ENCODE measurements at places on chromosomes 1 and 21. TPM values are rescaled to one million over a fixed set of nuclear protein-coding genes. Genes with fewer than 3 reads are reported as not detected.

The CELA2B gene
- not detected for total RNA-seq

The PACC1 gene
- total RNA-seq, result 17.9 TPM

The GPR52 gene
- total RNA-seq, result 2.5 TPM

The MIGA1 gene
- total RNA-seq, result 3.3 TPM

The TMEM269 gene
- total RNA-seq, result not detected

DNA sequence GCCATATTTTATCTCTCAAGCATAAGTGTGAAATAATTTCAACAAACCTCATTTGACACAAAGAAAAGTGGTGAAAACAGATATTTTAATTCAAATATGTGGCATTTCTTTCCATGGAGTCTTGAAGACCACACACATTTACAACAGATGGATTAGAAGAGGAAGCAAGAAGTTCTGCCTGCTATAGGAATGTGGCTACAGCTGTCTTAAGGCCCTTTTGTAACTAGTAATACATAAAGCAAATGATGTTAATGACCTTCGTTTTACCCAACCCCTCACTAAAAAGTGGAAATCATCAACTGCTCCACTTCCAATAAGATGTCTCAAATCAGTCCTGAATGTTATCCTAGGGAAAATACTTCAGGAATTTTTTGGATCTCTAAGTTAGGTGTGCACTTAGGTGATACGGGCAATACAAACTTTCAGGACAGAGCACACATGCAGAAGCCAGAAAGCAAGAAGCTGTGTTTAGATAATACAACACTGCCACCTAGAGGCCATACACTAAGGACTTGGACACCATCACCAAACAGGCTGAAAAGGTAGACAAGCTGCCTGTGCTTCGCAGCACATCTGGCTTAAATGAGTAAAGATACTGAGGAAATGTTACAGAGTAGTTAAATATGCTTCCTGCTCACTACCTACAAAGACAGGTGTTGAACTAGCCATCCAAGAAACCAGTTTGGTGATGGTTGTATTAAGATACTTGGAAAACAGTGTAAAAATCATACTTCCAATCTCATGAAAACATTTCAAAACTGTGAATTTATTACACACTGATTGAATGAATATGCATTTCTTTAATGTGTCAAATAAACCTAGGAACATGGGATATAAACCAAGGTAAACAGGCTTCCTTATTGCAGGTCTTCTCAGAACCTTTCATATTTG is 24.4 kb downstream of the RRAGC start:
- no peaks in the 10 kb centered on the region for H3K27me3 ChIP-seq
- no peak overlapping the region for H3K27ac ChIP-seq
- peak; percentile 92 for DNase-seq

DNA sequence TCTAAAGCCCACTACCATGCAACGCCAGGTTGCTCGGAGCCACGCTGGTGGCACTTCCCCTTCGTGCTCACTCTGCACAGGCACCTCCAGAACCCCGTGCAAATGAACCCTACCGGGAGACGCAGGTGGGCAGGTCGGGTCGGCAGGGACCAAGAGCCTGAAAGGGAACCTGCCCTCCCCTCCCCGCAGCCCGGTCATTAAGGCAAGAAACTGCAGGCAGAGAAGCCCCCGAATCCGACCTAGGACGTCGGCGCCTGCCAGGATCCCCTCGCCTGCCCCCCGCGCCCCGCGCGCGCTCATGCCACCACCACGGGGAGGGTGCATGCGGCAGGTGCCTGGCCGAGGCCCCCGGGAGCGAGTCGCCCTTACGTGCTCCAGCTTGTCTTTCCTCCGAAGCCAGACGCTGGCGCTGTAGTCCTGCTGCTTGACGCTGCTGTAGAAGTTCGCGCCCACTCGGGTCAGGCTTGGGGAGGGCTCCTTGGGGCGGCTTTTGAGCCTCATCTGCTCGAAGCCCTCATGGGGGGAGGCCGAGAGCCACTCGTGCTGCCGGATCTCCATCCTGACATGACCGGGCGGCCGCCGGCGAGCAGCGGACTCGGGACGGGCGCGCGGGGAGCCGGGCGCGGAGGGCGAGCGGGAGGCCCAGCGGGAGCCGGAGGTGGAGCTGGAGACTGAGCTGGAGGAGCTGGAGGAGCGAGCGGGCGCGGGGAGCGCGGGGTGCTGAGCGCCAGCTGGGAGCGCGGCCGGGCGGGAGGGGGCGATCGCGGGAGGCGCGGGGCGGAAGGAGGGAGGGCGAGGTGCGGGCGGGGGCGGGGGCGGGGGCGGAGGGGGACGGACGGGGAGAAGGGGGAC is 552 bp downstream of the PLD5 start:
- no peak overlapping the region for H3K27ac ChIP-seq
- no peaks in the 10 kb centered on the region for H3K27me3 ChIP-seq
- no peak for DNase-seq
- no peaks in the 10 kb centered on the region for H3K36me3 ChIP-seq
- H3K4me1 ChIP-seq, result no peaks in the 10 kb centered on the region

DNA sequence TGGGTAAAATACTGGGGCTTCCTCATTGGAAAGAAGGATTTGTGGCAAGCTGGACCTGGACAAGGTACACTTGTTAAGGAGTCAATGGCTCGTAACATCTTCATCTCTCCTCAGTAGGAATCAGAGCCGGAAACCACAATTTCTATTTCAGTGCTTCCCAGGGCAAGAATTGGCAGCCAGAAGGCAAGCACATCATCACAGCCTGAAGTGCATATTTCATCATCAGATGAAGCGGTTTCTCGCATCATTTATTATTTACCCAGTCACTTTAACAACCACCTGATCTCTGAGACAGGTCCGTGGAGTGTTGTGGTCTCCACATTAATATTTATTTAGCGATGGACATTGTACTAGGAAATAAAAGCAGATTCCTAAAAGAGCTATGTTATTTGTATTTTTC is 55.0 kb downstream of the KCNJ15 start:
- H3K27ac ChIP-seq, result no peak overlapping the region
- DNase-seq, result no peak
- H3K27me3 ChIP-seq, result no peaks in the 10 kb centered on the region

DNA sequence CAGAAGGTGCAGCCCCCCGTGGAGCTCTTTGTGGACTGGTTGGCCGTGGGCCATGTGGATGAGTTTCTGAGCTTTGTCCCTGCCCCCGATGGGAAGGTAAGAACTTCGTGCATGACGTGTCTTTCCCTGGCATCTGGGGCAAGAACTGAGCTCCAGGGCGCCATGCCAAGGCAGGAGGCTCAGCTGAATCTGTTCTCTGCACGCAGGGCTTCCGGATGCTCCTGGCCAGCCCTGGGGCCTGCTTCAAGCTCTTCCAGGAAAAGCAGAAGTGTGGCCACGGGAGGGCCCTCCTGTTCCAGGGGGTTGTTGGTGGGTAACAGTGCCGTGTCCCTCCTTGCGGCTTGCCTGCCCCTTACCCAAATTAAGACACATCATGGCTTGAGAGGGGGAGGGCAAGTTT is 27.7 kb downstream of the PADI3 start:
- no peaks in the 10 kb centered on the region for H3K27me3 ChIP-seq
- H3K36me3 ChIP-seq, result no peaks in the 10 kb centered on the region
- DNase-seq, result no peak
- no peak overlapping the region for H3K27ac ChIP-seq

DNA sequence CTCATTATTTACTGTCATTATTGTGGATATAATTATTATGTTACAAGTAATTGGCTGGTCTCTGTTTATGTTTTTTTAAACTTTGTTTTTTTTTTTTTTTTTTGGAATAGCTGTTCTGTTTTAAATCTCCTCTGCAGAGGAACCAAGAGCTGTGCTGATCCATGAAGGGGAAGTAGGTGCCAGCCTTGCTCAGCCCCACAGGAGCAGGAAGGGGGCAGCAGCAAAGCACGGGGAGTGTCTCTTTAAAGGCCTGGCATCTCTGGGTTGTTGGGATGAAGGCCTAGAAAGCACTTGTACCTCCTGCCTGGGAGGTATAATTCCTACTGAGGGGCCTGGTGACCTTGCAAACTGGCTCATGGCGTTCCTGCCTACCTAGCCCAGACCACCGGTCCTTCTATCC is 2.5 kb upstream of the GRHL3 start:
- H3K4me3 ChIP-seq, result no peak overlapping the region
- H3K4me1 ChIP-seq, result peaks cover 39% of the 10 kb centered on the region
- H3K36me3 ChIP-seq, result no peaks in the 10 kb centered on the region
- H3K27ac ChIP-seq, result no peak overlapping the region

- H3K4me3 ChIP-seq, result no peak overlapping the region
- no peaks in the 10 kb centered on the region for H3K36me3 ChIP-seq
- H3K27ac ChIP-seq, result no peak overlapping the region
- H3K4me1 ChIP-seq, result peaks cover 17% of the 10 kb centered on the region
Measured at GRCh38 chr1:246139745-246140182, 367.3 kb downstream of the SMYD3 start.

DNA sequence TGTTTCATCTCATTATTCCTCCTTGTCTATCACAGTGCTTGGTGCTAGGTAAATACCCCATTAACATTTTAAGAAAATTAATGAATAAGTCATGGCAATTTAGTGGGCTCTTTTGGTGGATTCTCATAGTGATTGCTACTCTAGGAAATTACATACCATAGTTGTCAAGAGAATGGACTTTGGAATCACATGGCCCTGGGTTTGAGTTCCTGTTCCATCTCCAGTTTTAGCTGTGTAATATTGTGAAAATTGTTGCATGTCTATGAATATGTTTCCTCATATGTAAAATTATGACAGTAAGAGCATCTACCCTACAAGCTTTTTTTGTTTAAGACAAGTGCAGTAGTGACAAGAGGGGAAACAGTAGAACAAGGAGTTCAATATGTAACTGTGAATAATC is 20.7 kb downstream of the WDTC1 start:
- H3K27ac ChIP-seq, result peak overlapping the region; percentile 97
- H3K36me3 ChIP-seq, result no peaks in the 10 kb centered on the region
- peaks cover 53% of the 10 kb centered on the region for H3K4me1 ChIP-seq
- DNase-seq, result no peak
- H3K27me3 ChIP-seq, result no peaks in the 10 kb centered on the region
